ENCODE measurements at places on chromosomes 12 and 14.

DNA sequence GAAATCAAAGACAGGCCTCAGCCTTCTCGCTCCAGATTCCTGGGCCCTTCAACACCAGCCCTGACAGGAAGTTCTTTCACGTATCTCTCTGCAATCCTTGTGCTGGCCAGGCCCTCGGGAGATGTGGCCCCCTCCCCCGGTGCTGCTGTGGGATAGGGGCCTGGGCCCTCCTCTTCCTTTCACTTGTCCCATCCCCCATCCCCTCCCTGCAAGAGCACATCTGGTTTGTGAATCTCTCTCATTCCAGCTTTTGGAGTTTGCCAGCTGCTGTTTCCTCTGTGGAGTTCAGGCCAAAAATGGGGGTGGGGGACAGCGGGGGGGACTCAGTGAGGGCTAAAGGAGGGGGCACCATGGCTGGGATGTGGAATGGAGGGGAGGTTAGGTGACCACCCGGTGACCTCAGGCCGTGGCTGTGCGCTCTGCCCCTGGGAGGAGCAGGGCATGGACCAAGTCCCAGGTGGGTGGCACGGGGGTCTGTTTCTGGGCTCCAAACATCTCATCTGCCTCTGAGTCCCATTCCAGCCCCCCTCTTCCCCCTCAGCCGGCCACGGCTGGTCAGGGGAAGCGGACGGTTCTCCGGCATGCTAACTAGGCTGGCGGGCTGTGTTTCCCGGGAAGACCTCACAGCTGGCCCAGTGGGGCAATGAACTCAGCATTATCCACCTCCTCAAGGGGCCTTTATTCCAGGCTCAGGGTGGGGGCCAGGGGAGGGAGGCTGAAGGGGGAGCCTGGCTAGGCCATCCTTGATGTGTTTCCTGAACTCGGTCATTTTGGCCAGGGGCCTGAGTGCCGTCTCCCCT, 7.4 kb downstream of the LRP1 start:
- no peak for DNase-seq

- no peak for DNase-seq
Measured at GRCh38 chr14:91412939-91413338, 4.7 kb downstream of the CCDC88C start.

DNA sequence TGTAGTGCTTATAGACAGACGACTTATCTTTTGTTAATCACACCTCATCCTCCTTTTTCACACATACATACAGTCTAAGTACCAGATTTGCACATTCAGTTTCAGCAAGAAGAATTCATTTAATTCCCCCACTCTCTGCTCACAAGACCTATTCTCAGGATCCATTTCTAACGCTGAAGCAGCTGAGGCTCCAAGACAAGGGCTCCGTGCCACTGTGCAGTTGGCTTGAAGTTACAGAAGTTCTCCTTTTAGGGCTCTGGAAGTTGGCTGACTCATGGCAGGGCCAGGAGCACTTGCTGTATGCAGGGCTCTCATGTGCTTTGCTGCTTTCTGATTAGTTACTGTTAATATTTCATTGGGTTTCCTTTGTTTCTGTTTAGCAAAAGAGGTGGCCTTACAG, 1566.9 kb upstream of the TMEM132C start:
- no peak for DNase-seq

- DNase-seq, result no peak
Measured at GRCh38 chr12:109728921-109729320, 15.3 kb downstream of the FAM222A start.

DNA sequence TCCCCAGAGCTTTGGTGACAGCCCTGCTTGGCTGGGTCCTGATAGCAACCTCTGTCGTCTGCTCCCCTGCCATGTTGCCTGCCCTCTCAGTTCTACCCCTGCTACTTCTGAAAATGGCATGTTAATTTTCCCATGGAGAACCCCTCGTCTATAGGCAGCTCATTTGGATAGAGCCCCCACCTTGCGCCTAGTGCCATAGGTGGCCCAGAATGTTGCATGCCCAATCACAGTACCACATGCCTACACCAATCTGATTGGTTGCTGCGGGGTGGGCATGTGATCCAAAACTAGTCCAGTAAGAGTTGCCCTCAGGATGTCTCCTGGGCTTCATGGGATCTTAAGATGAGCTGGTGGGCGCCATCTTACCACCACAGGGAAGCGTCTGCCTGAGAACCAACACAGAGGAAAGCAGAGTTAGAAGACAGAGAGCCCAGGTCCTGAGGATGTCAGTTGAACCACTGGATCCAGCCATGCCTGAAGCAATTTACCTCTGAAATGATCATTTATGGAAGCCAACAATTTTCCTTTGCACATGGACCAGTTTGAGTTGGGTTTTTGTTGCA, 85.7 kb downstream of the PAPOLA start:
- no peak for DNase-seq

Measured in HuH-7 (cell line).